ENCODE measurements at places on chromosomes 7 and 10.
A peak's percentile ranks its signal among the peaks of the same experiment; 100 is the strongest.

DNA sequence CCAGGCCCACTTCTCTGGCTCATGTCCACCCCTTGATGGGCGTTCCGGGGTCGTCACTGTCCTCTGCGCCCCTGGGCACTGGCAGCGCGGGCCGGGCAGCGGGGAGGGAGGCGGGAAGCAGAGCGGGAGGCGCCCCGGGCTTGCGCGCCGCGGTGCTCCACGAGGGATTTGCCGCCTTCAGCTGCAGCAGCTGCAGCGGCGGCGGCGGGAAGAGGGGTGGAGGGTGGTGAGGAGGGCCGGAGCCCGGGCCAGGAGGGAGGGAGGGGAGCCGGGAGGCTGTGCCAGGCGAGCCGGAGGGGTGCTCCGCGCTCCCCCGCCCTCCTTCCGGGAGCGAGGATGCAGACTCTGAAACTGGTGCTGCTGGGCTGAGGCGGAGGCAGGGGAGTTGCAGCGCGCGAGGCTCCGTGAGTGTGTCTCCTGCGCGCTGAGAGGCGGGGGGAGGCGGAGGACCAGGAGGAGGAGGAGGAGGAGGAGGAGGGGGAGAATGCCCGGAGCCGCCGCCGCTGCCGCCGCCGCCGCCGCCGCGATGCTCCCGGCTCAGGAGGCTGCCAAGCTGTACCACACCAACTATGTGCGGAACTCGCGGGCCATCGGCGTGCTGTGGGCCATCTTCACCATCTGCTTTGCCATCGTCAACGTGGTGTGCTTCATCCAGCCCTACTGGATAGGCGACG, at the start of gene LHFPL3:
LHFPL3 (plus strand) TSS at position 308 of the 674 bp plus-strand sequence.
- DNase-seq = peak; percentile 6

- no peak for DNase-seq
Measured at GRCh38 chr10:112412696-112413095, 34.0 kb downstream of the ZDHHC6 start.

- DNase-seq = no peak
Measured at GRCh38 chr7:71925663-71926062, 486.5 kb downstream of the CALN1 start.

DNA sequence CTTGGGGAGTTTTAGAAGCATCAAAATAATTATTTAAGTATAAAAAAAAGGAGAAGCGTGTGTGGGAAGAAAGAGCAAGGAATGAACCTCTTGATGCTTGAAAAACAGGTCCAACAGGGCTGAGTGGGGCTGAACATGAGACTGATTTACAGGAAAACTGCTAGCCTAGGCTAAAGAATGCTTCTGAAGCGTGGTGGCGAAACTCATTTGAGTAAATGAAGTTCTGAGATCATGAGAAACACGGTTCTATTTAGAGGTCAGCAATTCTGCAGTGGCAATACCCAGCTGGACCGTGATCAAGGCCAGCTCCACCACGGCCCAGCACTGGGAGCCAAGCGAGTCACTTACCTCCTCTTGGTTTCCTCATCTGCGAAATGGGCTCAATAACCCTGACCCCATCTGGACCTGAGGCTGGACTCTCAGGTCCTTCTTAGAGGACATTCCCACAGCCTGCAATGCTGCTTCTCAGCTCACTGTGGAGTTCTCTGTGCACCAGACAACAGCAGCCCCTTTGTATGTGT, 140.1 kb upstream of the ADAM12 start:
- DNase-seq = no peak

GRCh38 chr7:136698231-136698630, 170.2 kb upstream of the CHRM2 start:
- DNase-seq = no peak

GRCh38 chr7:1914321-1914720, 244.2 kb downstream of the ELFN1 start:
- no peak for DNase-seq

DNA sequence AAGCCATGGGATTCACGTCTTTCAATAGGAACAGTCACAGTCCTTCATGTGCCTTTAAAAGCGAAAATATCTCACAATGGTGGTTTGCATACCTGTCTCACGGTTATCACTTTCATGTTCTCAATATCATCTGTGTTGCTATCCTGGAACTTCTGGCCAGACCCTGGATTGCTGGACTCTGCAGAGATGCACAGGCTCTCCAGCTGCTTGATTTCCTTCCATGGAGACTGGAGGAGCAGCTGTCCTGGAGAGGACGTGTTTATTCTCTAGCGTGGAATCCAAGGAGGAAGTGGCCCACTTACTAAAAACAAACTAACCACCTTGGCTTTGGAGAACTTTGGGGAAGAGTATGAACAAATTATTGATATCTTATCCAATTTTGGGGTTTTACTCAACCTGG, 16.5 kb downstream of the BTBD16 start:
- no peak for DNase-seq

DNA sequence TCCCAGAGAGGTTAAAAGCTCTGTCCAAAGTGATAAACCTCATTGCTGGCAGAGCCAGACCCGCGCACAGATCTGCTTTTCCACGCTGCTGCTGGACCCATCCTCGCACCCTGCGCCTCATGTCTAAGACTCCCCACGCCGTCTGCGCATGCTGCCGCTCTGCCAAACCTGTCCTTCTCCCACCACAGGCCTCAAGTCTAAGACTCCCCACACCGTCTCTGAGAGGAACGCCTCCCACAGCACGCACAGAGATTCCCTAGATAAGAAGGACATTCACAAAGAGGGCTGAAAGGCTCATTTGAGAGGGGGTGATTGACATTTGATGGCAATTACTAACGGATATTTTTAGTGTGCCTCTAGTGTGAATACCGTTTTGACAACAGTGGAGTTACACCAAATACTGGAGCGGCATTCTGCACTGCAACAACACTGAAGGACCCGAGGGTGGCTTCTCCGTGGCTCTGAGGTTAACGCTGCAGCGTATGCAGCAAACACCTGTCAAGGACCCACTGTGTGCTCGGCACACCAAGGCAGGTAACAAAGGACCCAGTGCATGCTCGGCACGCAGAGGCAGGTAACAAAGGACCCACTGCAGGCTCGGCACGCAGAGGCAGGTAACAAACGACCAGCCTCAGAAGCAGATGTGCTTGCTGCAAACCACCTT, 231.4 kb downstream of the DNAJB6 start:
- DNase-seq = no peak

GRCh38 chr7:77349141-77349540, 67.0 kb downstream of the GSAP start:
- DNase-seq = no peak

GRCh38 chr10:95820363-95820762, 64.4 kb downstream of the ENTPD1 start:
- DNase-seq = no peak

DNA sequence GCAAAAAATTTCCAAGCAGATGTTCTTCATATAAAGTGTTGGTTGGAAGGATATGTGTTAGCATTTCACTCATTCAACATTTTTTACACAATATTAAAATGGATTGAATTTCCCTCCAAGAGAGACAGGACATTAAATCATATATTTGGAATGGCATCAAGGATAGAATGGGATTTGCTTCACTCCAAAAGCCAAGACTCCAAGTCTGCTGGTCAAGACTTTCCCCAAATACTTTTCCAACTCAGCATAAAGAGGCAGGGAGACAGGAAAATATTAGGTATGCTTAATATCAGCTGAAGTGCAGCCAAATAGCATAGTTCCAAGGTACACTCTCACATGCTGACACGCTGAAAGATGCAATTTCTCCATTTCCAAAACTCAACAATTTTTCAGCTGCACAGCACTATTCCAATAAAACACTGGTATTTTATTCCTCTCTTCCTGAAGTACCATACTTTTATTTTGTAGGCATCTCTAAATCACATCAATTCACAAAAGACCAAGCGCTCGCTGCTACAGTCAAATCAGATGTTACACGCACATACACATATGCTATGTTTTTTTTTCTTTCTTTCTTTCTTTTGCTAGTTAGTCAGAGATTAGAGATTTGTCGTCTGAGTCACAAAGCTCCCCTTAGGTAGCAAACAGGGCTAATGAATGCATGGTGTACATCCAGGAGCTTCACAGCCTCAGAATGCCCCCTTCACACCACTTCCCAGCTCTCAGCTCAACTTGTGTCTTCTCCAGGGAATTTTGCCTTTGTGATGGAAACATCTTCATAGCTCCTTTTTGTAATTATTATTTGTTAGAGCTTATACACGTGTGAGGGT, 1033.8 kb upstream of the AUTS2 start:
- DNase-seq = no peak

DNA sequence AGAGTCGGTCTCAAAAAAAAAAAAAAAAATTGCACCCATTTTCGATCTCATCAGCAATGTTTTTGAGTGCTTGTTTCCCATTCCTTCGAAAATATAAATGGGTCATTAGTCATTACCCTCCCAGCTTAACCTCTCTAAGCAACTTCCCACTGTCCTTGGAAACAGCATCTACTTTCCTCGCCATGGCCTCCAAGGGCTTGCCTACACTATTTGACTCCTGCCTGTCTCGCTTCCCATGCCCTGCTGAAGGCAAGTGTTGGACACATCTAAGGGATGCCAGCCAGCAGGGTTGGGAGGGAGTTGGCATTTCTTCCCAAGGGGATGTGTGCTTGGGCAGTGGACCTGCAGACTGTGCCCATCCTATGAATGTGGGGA, 12.7 kb upstream of the RHBDD2 start:
- DNase-seq = no peak

DNA sequence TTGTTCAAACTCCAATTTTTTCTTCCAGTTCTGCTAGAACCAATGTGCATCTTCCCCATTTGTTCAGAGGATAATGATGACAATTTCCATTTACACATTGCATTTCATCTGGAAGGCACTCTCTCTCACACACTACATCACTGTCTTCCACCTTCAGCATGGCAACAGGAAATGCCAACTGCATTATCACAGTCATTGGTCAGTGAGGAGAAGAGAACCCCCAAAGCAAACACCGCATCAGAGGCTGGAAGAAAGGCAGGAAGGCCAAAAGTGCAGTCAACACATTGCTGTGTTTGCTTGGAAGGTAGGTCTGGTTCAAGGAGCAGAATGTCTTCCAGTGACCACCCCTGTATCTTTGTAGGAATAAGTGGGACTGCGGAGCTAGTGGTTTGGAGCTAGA, 192.2 kb upstream of the RHOBTB1 start:
- no peak for DNase-seq

- no peak for DNase-seq
Measured at GRCh38 chr7:12357508-12357907, 46.2 kb downstream of the VWDE start.

GRCh38 chr10:80100861-80101695, 22.6 kb downstream of the TMEM254 start:
- no peak for DNase-seq

DNA sequence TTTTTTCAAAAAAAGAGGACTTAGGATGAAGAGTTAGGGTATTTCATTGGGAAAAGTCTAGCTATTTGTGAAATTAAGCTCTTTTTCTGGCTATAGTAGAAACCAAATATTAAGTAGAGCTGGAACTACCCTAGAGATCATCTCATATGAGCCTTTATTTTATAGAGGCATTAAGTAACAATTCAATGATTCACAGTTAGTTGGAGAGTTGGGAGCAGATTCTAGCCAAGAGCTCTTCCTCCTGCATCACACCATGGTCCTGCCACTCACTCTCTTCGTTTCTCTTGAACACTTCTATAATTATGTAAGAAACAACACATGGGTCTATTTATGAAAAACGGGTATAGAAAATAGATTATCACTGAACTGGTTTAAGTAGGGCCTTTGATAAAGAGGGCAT, 76.1 kb upstream of the ANK3 start:
- no peak for DNase-seq

- DNase-seq = no peak
Measured at GRCh38 chr7:93889261-93889660, 1.3 kb downstream of the TFPI2 start.

GRCh38 chr7:74293577-74293908, 4.3 kb downstream of the CLIP2 start:
- no peak for DNase-seq

- peak; percentile 30 for DNase-seq
Measured at GRCh38 chr10:28217848-28218247, 85.0 kb downstream of the MPP7 start.

DNA sequence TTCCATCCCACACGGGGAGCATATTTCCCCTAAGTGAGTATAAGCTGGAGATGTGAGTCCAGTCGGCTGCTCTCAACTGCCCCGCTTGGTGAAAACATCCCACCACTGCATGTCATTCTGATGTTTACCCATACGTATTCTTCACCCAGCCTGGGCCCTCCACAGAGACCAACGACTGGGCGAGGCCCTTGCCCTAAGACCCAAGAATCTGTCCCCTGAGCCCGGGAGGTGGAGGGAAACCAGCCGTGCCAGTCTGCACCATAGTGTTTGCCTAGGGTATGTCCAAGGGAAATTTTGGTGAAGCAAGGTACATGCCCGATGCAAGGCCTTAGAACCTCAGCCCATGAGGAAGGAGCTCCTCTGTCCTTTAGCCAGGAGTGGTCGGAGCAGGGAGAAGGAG, 67.9 kb downstream of the RGS10 start:
- DNase-seq = no peak

DNA sequence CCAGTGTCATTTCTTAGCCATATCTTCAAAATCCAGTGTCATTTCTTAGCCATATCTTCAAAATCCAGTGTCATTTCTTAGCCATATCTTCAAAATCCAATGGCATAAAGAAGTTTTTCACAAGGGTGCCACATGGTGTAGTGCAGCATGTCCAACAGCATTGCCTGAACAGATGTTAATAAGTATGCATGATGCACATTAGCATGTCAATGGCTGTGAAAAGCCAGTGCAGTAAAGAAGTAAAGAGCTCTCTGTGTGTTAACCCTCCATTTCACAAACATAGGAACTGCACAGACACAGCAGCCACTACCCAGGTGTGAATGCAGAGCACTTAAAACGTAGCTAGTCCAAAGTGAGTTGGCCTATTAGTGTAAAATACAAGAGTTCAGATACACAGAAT, 89.8 kb downstream of the GNAI1 start:
- DNase-seq = no peak

GRCh38 chr7:8465338-8465737, 31.9 kb downstream of the NXPH1 start:
- no peak for DNase-seq

- DNase-seq = no peak
Measured at GRCh38 chr7:133315332-133316040, 62.6 kb downstream of the EXOC4 start.

DNA sequence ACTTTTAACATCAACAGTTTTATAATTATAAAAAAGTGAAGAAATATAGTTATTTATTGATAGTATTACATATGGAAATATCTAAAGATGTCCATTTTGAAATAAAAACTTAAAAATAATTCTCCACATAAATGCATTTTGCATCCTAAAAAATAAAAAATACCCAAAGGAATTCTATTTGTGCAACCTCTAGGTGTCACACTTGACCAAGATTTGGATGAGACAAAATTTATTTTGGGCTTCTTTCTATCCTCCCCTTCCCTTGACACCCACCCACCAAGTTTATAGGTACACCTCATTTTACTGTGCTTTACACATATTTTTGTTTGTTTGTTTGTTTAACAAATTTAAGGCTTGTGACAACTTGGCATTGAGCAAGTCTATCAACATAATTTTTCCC, 3.3 kb upstream of the THSD7A start:
- DNase-seq = no peak

GRCh38 chr7:81209059-81209458, 290.2 kb upstream of the SEMA3C start:
- DNase-seq = no peak

GRCh38 chr7:130387306-130387627, 7.0 kb downstream of the CPA1 start:
- no peak for DNase-seq

GRCh38 chr10:47095211-47095610, 184.0 kb downstream of the PTPN20 start:
- no peak for DNase-seq
